ENCODE measurements at places on chromosomes 16 and 17.

GRCh38 chr16:60636117-60636516, 1400.1 kb downstream of the CDH8 start:
- DNase-seq, result no peak

- DNase-seq, result no peak
Observed at GRCh38 chr17:66287911-66288310, 14.5 kb upstream of the PRKCA start.

DNA sequence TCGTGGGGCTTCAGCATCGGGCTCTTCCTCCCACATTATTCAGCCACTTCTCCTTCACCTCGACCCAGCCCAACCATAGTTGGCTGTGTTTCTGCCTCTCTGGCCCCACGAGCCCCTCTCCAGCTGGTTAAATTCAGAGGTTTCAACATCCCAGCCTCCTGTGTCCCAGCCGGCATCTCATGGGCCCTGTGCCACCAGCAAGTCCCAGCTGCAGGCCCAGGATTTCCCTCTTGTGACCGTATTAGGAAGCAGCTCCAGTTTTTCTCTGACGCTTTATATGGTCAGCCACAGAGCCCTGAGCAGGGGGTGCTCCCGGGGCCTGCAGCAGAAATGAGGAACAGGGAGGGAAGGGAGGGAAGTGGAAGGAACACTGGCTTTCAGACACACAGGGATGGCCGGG, 27.4 kb downstream of the MYH11 start:
- no peak for DNase-seq

GRCh38 chr17:40341808-40342503, 22.6 kb downstream of the GJD3 start:
- peak; percentile 90 for DNase-seq

DNA sequence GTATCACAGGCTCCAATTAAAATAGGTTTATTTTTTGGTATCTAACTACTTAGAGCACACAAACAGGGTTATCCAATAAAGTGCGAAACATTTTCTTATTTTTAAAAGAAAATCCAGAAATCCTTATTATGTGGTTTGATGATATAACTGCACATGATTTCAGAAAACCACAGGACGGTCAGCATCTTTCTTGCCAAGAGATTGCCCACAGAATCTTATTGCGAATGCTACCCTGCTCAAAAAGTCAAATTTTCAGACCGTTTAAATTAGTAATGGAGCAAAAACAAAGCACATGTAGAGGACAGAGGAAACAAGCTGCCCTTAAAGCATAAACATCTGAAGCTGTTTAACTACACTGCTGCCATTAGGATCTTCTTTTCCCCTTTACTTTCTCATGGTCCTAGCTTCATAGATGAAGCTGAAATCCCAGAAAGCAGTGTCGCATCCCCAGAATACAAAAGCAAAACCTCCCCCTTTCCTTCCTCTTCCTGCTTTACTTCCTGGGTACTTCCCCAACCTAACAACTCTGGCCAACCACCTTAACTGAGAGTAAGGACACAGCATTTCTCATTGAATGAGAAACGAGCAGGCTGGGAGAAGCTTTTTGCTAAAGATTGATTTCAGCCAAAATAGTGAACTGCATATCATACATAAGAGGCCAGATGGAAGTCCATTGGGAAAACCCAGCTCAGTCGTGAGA, 43.7 kb downstream of the CMTM4 start:
- no peak for DNase-seq

DNA sequence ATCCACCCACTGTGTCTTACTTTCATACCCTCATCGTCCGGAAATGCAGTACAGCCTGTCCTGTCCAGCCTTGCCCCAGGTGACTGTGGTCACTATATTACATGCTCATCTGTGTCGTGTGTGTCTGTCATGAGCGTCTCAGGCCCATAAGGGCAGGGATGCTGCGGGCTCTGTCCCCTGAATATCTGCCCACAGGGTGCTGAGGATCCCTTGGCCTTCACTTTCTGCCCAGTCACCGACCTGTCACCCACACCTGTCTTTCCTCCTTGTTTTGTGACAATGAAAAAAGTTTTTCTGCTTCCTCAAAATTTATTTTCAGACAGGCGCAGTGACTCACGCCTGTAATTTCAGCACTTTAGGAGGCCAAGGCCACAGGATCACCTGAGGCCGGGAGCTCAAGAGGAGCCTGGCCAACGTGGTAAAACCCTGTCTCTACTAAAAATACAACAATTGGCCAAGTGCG, 1.4 kb upstream of the CTRB1 start:
- DNase-seq, result no peak

DNA sequence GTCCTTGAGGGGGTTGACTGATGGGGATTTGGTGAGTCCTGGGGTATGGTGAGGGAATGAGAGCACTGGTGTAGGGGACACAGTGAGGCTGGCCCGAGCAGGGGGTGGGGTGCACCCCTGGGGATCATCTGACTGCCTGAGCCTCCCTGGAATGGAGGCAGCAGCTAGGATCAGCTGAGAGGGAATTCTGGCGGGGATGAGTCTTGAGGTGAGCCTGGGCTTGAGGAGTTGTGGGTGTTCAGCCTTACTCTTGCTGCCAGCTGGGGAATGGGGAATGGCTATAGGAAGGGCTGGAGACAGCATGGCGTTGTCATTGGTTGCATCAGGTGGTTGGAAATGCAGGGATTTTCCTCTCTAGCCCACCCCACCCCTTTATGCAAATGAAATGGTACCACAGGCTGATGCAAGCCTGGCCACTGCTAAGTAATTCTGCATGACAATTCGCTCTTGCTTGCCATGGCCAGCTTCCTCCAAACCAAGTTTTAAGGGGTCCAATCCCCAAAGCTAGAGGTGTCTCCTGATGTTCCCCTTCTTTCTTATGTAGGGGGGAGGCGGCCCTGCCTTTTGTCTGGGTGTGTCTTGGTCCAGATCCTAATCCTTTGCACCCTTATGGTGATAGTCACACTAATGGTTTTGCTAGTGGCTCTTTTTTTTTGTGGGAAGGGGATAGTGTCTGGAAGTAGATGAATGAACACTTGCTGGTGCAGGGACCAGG, 7.5 kb downstream of the NFE2L1 start:
- DNase-seq, result peak; percentile 93

DNA sequence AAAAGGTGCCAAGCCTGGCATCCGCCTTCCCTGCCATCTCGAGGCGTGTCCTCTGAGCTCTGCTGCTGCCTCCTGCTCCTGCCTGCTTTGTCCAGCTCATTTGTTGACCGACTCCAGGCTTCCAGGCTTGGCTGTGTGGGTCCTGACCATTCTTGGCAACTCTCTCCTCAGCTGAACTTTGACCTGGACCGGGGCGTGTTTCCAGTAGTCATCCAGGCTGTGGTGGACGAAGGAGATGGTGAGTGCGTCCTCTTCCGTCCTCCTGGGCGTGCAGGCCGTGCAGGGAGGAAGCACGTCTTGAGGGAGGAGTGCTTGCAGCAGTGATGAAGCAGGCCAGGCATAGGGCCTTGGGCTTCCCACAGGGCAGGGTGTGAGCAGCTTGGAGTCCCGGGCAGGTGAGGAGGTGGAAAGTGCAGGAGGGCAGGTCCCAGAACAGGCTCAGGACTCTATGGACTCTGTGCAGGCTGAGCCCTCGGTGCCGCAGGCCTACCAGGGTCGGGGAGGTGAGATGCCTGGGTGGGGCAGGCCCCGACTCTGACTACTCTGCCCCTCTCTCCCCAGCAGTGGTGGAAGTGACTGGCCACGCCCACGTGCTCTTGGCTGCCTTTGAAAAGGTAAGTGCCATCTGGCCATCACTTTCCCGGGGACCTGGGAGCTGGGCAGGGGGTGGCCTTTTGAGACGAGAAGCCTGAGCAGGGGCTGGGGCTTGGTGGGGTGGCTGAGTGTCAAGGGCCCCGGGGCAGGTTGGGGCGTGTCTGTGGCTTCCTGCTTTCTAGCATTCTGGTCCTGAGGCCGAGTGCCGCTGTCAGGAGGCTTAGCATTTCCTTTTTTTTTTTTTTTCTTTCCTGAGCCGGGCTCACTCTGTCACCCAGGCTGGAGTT, 28.6 kb upstream of the NUDT16L1 start:
- DNase-seq, result no peak

GRCh38 chr16:15770107-15770506, 86.7 kb downstream of the MYH11 start:
- DNase-seq, result no peak

- no peak for DNase-seq
Observed at GRCh38 chr17:8709006-8709405, 35.6 kb downstream of the CCDC42 start.

- no peak for DNase-seq
Observed at GRCh38 chr16:61500851-61501250, 535.4 kb downstream of the CDH8 start.

DNA sequence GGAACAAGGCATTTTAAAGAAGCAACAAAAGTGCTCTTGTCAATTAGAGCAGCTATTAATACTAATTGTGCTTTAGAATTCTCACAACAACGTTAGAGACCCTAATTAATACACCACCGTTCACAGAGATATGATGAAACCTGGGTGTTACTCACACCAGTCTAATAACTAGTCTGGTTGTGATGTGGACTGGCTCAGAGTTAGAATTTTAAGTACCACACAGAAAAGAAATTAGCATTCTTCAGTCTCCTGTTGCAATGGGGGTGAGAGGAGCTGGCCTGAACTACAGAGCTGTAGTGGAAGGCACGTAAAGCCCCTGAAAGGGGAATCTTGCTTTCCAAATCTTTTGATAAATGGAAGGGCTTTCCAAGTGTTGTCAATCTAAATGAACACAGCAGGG, 240.8 kb upstream of the TOX3 start:
- DNase-seq, result no peak

DNA sequence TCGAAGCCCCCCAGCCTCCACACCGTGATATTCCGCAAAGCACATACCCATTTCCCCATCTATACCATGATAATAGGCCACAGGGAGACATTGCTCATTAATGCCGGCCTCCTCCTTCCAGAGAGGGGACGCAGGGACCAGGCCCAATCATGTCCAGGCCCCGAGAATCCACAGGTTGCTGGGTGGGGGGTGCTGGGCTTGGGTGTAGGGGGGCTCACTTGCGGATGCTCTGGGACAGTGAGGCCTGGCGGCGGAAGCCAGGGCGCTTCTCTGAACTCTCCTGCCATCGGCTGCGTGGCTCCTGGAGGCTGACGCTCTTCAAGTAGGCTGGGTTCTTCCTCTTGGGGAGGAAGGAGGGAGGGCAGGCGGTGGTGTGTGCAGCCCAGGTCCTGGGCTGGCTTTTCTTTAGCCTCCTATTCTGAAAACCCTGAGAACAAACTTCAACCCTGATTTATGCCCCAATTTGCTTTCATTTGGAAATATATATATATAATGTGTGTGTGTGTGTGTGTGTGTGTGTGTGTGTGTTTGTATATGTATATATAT, 12.2 kb downstream of the AANAT start:
- no peak for DNase-seq

GRCh38 chr16:51149251-51149661, 1.8 kb downstream of the SALL1 start:
- DNase-seq, result no peak

DNA sequence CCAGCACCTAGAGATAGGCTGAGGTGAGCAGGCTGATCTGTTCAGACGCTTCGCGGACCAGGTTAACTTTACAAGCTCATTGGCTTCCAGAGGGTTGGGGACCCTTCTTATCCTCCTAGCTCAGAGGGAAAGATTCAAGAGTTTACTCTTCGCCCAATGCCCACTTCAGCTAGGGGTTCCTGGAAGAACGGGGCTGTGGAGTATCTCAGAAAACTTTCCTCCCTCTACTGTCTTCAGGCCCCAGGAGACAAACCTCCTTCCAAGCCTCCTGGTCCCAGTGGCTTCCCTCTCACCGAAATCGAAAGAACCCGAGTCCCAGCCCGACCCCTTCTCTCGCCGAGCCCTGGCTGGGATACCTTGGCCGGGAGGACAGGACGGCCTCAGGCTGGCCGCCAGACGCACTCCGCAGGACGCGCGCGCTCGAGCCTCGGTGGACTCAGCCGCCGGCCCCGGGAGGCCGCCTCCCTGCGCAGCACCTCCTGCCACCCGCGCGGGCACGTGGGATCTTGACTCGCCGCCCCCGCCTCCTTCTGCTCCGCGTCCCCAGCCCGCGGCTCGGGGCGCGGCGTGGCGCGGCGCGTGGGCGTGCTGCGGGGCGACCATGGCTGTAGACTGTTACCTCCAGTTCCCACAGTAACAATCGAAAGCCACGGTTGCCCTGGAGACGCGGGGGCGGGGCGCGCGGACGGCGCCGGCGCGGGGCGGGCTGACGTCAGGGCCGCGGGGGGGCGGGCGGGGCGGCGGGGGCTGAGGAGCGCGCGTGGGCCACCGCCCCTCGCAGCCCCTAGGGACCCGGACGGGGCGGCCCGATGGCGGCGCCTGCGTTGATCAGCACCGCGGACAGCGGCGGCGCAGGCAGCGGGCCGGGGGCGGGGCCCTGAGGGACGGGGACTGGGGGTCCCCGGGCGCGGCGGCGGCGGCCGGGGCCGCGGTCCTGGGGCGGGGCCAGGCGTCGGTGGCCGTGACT, 5.3 kb upstream of the HIC1 start:
- no peak for DNase-seq

DNA sequence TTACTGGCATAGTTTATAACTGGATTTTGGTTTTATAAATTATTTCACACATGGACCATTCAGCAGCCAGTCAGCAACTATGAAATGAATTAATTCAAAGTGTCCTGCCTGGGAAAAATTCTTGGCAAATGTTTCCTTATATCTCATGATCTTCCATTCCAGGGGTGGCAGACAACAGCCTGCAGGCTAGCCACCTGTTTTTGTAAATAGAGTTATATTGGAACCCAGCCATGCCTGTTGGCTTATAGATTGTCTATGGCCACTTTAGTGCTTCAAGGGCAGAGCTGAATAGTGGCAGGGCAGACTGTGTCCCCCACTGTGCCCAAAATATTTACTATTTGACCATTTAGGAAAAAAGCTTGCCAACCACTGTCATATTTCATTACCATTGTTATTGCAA, 613.7 kb downstream of the TMEM114 start:
- no peak for DNase-seq

DNA sequence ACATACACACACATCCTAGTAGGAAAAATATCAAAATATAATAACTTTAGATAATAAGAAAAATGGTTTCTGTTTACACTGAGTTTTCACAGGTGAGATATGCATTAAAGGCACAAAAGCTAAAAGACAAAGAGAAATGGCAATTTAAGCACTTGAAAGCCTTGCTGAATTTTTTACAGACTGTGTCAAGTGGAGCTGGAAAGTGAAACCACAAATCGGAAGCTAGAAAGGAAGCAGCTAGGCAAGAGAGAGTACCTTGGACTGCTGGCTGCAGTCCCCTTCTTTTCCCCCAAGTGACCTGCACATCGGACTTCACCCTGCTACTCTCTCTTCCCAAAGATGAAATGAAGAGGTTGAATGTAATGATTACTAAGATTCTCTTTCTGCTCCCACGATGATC, 135.1 kb downstream of the CDH13 start:
- no peak for DNase-seq

All from NCI-H526 (cell line).